ENCODE measurements at places on chromosomes 2 and 18.

- DNase-seq = no peak
These were observed 1399.1 kb upstream of the PIK3C3 start for GRCh38 chr18:40555914-40556313.

DNA sequence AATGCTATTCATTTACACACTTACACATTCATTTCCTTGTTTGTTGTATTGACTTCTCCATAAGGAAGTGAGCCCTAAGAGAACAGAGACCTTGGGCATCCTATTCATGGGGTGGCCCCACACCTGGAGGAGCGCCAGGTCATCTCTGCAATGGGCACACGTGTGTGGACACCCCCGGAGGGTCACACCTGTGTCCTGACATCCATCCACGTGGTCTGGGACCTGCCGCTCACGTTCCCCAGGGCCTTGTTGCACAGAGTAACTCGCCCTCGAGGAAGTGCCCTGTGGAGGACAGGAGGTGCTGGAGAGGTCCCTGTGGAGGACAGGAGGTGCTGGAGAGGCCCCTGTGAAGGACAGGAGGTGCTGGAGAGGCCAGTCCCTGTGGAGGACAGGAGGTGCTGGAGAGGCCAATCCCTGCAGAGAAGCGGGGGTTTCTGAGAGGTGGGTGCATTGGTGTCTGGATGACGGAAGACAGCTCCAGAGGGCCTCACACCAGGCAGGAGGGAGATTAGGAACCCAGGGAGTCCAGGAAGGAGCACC lies 73.2 kb upstream of the GPC1 start:
- DNase-seq = no peak

- no peak for DNase-seq
These were observed 189.5 kb upstream of the SPOPL start for GRCh38 chr2:138312061-138312460.

DNA sequence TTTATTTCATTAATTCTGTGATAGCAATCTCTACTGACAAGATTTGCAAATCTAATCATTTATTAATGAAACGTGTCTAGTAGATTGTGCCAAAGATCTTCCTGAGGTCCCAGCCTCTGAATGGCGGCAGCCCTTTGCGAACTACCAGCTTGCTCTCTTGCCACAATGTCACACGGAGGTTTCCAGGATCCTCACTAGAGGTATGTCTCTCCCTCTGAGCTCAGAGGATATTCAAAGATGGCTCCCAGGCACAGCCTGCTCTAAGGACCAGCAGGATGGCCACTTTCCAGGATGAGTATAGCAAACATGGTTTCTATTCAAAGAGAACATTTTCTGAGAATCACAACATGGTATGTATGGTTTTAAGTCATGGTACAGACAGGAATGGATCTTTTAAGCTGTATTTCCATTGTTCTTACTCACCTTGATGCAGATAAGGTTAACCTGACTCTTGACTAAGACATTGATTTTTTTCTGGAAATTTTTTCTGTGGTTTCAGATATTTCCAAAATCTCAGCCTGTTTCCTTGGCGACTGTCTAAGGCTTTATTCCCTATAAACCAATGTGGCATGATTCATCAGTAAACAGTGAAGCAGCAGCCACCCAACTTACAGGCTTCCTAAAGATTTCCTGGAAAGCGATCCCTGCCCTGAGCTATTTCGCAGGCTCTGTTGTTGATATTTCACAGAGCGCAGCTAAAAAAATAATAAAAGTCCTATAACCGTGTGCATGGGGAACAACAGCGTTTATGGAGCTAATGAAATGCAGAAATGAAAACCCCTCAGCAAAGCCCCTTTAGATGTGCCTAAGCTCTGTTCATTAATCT lies 54.1 kb upstream of the KLF7 start:
- DNase-seq = no peak

DNA sequence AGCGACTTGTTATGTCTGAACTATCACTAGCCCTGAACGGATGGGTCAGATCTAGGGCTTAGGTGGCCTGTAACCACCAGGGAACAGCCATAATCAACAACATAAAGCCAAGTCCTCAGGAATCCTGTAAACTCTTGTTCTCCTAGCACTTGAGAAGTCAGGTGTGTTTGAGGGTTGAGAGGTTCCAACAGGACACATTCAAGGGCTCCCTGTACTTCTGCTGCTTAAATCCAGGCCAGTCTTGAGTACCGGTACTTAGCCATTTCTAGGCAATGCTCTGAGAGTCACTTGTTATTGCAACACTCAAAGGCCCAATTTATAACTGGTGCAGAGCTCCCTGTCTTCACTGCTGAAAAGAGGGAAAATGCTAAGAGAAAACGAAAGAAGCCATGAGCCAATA lies 21.6 kb upstream of the SLC40A1 start:
- no peak for DNase-seq

- no peak for DNase-seq
These were observed 379.9 kb downstream of the NBAS start for GRCh38 chr2:15181092-15181745.

GRCh38 chr2:10332402-10333246 lies 29.9 kb downstream of the HPCAL1 start:
- no peak for DNase-seq

DNA sequence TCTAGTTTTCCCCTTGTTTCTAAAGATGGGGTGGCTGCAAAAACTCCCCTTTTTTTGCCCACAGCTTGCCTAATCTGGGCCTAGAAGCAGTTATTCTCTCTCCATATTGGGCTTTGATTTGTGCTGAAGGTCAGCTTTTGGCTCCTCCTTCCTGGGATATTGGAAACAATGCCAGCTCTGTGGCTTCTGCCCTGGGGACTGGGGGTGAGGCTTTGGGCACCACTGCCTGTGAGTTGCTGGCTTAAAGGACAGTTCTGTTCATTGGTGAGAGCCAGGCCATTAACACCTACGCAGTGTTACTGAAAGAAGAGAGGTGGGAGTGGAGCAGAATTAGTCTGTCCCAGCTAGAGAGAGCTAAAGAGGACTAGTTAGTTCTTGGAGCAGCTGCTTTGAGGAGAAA lies 4.3 kb downstream of the UBXN2A start:
- DNase-seq = no peak

- DNase-seq = no peak
These were observed 54.5 kb upstream of the ROCK2 start for GRCh38 chr2:11398750-11399437.

DNA sequence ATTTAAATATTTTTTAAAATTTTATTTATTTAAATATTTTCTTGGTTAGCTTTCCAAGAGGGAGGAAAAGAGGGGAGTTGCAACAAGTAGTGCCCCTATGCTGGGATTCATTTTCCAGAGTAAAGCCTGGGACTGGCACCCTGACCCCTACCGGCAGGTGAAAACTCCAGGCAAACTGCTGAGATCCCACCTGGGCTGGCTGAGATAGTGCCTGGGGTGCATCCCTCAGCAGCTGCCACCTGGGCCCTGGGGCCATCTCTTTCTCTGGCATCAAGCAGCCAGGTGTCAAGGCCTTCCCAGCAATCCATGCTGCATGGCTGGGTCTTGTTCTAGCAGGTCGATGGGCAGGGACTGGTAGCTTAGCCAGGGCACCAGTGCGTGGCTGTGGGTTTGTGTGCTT lies 6.6 kb downstream of the SIX2 start:
- no peak for DNase-seq

GRCh38 chr18:3306391-3306790 lies 44.5 kb downstream of the MYL12B start:
- no peak for DNase-seq

DNA sequence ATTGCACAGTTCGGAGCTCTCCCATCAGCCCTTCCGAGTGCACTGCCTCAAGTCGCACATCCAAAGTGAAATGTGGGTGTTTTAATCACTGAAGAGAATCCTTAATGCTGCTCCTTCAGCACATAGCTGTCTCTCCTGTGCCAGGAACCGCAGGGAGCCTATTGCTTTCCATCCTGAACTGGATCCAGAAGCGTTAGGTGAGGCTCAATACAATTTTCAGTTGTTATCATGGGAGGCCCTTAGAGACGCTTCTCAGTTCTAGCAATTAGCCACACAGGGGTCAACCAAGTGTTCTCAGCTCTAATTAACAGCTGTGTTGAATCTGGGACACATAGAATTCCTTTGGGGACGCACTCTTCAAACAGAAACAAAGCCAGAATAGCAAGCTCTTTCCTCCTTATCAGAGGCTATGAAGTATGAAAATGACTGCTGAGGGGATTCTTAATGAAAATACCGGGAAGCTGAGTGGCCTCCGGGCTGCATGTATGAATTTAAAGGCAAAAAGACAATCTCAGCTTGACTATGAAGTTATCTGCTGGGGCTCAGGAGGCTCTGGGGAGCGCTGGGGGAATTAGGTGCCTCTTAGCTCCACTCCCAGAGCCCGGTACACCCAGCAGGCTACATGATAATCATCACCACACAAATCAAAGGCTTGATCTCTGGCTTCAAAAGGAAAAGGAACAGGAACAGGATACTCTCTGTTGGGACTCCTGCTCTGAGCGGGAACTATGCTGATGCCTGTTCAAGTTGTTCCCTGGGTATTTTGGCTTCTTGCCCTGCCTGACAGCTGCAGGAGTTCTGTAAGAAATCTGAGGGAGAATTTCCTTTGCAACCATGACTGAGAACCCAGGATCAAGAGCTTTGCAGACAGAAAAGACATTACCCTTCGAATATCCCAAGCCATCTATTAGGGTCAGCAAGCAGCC lies 55.4 kb upstream of the NCOA1 start:
- no peak for DNase-seq

GRCh38 chr2:54845514-54845913 lies 122.1 kb downstream of the EML6 start:
- no peak for DNase-seq

GRCh38 chr18:61771861-61772260 lies 120.9 kb downstream of the RNF152 start:
- DNase-seq = no peak

DNA sequence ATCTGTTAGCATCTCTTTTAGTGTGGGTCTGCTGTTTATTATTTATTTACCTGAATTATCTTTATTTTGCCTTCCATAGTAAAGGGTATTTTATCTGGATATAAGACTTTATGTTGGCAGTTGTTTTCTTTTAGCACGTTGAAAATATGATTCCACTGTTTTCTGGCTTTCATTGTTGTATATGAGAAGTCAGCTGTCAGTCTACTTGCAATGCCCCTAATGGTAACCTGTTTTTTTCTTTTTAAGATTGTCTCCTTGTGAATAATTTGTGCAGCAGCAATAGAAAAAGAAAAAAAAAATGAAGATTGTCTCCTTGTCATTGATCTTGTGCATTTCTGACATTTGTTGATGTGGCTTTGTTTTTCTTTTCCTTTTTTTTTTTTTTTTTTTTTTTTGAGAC lies 27.2 kb downstream of the SNED1 start:
- DNase-seq = no peak

DNA sequence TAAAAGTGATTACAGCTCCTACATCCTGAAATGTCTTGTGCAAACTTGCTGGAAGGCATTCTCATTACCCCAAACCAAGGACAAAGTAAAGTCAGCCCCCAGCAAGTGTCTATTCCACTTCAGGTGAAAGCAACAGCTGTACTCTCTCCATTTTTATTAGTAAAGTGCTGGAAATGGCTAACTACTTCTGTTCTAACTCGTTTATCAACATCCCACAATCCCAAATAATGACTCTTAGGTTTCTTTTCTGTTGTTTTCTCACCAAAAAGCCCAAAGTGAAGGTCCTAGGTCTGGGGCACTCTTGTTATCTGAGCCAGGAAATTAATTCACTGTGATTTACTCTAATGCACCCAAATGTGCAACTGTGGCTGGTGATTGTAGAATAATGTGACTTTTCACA lies 105.7 kb downstream of the LRRC30 start:
- DNase-seq = no peak

Measured in AG04449 (cell line).